ENCODE measurements at places on chromosomes 11 and 22. TPM values are rescaled to one million over a fixed set of nuclear protein-coding genes. Genes with fewer than 3 reads are reported as not detected.

The OTOG gene
- not detected for total RNA-seq

The PGM2L1 gene
- 5.6 TPM for total RNA-seq

The IGSF22 gene
- 0.28 TPM for total RNA-seq

The TEX12 gene
- total RNA-seq = 0.50 TPM

The SLC22A8 gene
- total RNA-seq = not detected

The ADAMTS15 gene
- total RNA-seq = not detected

The CCDC87 gene
- 0.21 TPM for total RNA-seq

The DNAL4 gene
- 38.3 TPM for total RNA-seq

The FAT3 gene
- not detected for total RNA-seq

The SGSM1 gene
- total RNA-seq = 0.07 TPM

The CHRM1 gene
- total RNA-seq = not detected

The CASP1 gene
- 77.0 TPM for total RNA-seq

The LRRC74B gene
- total RNA-seq = not detected

The SPATA19 gene
- total RNA-seq = not detected

The DDI1 gene
- total RNA-seq = not detected

The TH gene
- total RNA-seq = under 0.01 TPM

The SHANK3 gene
- 1.4 TPM for total RNA-seq

The MUC6 gene
- not detected for total RNA-seq

The OR5AP2 gene
- not detected for total RNA-seq

The MMP11 gene
- total RNA-seq = 0.34 TPM

The KIF18A gene
- 1.0 TPM for total RNA-seq

The TKFC gene
- total RNA-seq = 32.1 TPM

The FOLH1 gene
- total RNA-seq = 0.34 TPM

The XKR3 gene
- total RNA-seq = not detected

The GLYATL1 gene
- not detected for total RNA-seq

The THY1 gene
- not detected for total RNA-seq

The CEP126 gene
- total RNA-seq = 1.0 TPM

The TTC36 gene
- total RNA-seq = 1.3 TPM

The OR8G1 gene
- total RNA-seq = not detected

The DEFB131B gene
- not detected for total RNA-seq

The MAPK8IP2 gene
- total RNA-seq = 1.0 TPM

The CYP2D6 gene
- total RNA-seq = 0.34 TPM

The SCUBE2 gene
- total RNA-seq = 0.07 TPM

The GGTLC3 gene
- not detected for total RNA-seq

The AIFM3 gene
- total RNA-seq = 0.68 TPM

The SLC22A6 gene
- total RNA-seq = not detected

The NRXN2 gene
- not detected for total RNA-seq

The SCGB1C1 gene
- not detected for total RNA-seq

The MRGPRF gene
- not detected for total RNA-seq

The UCP3 gene
- total RNA-seq = 0.93 TPM

The CDHR5 gene
- not detected for total RNA-seq

The HINFP gene
- 21.9 TPM for total RNA-seq

The C11orf42 gene
- total RNA-seq = not detected

The ZC3H12C gene
- 7.2 TPM for total RNA-seq

The ABCC8 gene
- not detected for total RNA-seq

The LRRN4CL gene
- 1.4 TPM for total RNA-seq

The USP35 gene
- total RNA-seq = 7.1 TPM

The HEPN1 gene
- total RNA-seq = not detected

The ZNF408 gene
- total RNA-seq = 13.5 TPM

The FOLR1 gene
- total RNA-seq = not detected

The OVOL1 gene
- 19.0 TPM for total RNA-seq

The MRGPRX3 gene
- under 0.01 TPM for total RNA-seq

The CCDC116 gene
- 0.07 TPM for total RNA-seq

The APLNR gene
- total RNA-seq = not detected
